ENCODE measurements at places on chromosomes 12 and 14. TPM values are rescaled to one million over a fixed set of nuclear protein-coding genes. Genes with fewer than 3 reads are reported as not detected.
A peak's percentile ranks its signal among the peaks of the same experiment; 100 is the strongest.

Gene NRXN3
- total RNA-seq = 0.11 TPM

Gene FAM222A
- total RNA-seq = 2.4 TPM

Gene GPR65
- not detected for total RNA-seq

DNA sequence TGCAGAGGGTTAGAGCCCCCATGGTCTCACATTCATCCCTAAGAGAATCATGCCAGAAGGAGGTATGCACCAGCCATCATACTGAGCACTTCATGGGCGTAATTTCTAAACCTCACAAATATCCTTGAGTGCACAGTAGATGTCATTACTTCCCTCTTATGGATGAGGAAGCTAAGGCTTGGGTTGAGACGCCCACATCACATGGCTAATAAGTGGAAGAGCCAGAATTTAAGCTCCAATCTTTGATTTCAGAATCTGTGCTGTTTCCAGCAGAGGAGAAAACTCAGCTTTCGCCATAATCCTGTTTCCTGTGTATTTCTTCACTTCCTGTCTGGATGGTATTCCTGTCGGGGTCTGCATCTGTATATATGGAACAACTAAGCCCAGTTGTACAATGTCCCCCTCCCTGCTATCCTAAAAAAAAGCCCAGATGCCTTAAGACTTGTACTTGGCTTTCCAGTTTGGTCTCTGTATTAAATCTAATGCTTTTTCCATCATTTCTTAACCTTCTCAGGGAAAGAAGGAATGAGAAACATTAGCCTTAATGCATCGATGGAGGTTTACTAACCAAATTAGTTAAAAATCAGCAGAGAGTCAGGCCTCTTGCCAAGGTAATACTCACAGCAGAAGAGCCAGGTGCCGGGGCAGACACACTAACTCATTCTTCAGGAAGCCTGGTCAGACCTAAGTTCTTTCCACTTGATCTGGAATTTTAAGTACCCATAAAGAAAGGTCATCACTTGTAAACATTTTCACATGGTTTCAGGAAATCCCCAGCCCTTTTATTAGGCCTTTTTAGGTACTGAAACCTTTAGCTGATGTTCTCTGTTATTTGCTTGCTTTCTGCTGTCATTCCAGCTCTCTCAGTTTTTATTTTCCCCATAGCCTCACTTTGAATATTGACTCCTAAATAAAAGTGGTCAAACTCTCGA, 5.3 kb downstream of the ISCU start:
- no peak for DNase-seq

GRCh38 chr14:103055695-103056094, 1.7 kb downstream of the CDC42BPB start:
- no peak for DNase-seq

GRCh38 chr12:102957339-102958050, at the start of gene ASCL1:
Gene ASCL1, plus strand, starts transcription at chr12:102957674. Its CDS starts 571 bp downstream, at chr12:102958245.
- peak; percentile 38 for DNase-seq

DNA sequence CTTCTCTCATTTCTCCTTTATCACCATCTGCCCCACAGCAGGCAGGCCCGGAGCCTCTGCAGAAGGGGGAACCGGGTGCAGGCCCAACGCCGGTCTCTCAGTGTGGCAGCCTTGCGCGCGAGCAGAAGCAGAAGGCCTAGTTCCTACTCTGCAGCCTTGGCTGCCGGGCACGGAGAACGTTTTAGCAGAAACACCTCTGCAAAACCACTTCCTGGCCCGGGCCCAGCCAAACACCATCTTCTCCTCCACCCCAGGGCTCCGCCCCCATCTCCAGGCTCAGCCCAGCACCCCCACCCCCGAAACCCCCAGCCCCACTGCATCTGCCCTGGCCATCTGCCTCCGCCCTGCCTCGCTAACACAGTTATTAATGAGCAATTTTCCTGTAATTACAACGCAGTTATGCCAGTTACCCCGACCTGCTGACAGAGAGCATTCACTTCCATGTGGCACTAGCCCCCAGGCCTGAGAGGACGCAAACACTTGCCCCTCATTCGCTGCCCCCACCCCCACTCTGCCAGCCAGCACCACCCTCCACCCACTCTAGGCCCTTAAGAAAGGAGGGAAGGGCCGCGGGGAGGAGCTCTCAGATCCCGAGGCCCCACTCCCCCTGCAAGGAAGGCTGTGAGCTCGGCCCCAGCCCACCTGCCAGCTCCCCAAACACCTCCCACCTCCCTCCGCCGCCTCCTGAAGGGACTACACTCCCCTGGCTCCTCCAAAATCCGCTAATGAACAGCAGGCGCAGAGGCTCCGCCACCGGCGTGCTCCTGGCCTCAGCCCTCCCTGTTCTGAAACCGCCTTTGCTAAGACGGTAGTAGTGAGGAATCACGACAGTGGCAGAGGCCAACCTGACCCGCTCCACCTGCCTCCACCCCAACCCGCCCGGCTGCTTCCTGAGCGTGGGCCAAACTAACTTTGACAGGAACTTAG, 44.7 kb upstream of the FBRSL1 start:
- no peak for DNase-seq

Measured in Daoy (cell line).